ENCODE measurements at places on chromosomes 6 and 20.

DNA sequence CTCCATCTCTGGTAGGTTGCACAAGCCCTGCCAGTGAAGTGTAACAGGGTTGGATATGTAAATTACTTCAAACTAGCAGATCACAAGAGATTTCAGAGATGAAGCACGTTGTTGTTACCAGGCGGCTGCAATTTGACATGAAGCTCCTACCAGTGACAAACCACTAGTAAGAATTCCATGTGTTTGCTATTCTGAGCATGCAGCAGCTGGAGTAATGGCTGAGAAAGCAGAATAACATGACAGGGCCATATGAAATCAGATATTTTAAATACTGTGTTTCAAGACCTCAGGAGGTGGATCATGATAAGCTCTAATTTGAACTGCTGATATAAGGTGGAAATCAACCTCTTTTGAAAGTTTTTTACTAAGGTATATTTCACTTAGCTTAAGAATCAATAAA is 11.4 kb downstream of the RIN2 start:
- no peak for DNase-seq

DNA sequence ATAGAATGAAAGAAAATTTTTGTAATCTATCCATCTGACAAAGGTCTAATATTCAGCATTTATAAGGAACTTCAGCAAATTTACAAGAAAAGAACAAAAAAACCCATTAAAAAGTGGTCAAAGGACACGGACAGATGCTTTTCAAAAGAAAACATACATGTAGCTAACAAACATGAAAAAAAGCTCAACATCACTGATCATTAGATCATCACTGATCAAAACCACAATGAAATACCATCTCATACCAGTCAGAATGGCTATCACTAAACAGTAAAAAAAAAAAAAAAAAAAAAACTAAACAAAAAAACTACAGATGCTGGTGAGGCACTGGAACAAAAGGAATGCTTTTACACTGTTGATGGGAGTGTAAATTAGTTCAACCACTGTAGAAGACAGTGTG is 837.1 kb downstream of the EPHA7 start:
- DNase-seq = no peak

- DNase-seq = no peak
Measured at GRCh38 chr6:161058741-161059140, 67.2 kb downstream of the MAP3K4 start.

- no peak for DNase-seq
Measured at GRCh38 chr20:41475503-41475902, 108.9 kb upstream of the EMILIN3 start.

DNA sequence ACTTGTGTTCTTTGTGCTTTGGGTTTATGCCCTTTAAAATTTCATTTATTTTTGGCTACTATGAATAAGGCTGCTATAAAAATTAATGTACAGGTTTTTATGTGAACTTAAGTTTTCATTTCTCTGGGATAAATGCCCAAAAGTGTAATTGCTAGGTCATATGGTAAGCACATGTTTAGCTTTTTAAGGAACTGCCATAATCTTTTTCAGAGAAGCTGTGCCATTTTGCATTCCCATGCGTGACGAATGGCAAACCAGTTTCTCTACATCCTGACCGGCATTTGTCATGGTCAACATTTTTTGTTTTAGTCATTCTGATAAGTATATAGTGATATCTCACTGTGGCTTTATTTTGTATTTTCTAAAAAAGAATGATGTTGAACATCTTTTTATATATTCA is 236.0 kb upstream of the SGK1 start:
- DNase-seq = no peak

DNA sequence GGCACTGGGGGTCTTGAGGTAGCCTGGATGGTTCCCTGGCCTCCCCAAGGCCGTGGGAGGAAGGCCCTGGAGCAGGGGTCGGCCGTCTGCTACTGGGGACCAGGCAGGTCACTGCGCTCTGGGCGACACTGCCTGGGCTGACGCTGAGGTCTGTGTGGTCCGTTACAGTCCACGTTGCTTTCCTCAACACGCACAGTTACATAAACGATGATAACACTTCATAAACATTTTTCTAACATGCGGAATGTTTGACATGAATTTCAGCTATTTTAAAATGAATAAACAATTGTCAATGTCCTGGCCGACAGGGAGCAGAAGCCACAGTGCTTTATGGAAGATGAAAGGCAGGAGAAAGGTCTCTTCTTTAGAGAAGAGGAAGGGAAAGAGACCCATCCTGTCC is 10.2 kb upstream of the RBBP8NL start:
- DNase-seq = no peak

DNA sequence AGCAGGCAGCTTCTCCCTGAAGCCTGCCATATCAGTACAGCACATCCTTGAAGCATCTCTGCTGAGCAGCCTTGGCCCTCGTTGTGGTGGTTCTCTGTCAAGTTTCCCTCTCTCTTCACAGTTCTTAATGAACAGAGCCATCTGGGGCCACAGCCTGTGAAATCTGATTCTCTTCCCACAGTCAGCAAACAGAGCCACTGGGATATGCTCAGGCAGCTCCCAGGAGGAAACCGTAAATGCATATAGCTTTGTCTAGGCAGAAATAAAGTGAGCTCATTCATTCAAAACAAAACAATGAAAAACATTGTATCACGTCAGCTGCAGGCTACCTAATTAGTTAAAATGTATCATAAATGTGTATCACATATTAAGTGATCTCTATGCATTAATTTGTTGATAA is 80.3 kb downstream of the TBC1D7 start:
- no peak for DNase-seq

- no peak for DNase-seq
Measured at GRCh38 chr6:125415913-125416312, 114.1 kb upstream of the HDDC2 start.

- peak; percentile 36 for DNase-seq
Measured at GRCh38 chr6:47413752-47414422, 63.7 kb upstream of the CD2AP start.

- DNase-seq = no peak
Measured at GRCh38 chr6:148591656-148592055, 155.2 kb upstream of the UST start.

GRCh38 chr6:57102976-57103375 is 13.0 kb downstream of the ZNF451 start:
- no peak for DNase-seq

- DNase-seq = no peak
Measured at GRCh38 chr6:55473722-55474121, 105.3 kb downstream of the HMGCLL1 start.

DNA sequence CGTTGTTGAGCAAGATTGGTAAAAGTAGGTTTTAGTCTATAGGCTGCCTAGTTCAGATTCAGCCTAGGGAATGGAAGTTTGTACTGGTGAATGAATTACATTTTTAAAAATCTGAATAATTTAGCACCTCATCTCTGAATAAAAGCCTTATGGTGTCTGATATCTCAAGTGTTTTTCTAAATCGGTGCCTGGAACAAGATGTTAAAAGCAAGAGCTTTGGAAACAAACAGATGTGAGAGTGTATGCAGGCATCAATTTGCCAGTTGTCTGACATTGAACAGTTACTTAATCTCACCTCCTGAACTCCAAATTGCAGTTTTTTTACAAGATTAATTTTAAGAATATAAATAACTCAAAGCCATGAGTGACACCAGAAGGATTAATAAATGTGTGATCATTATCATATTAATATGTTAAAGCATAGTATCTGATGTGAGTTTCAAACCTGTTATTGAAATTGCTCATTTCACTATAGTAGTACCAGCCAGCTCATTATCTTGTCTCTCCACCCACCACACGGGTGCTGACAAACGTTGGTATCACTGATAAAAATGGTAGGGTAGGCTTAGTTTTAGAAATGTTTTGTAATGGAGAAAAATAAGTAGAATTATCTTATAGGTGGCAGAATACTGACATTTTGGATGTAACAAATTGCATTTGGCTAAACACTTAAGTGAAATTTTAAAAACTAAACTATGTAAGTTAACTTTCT is 157.3 kb downstream of the FAM83B start:
- DNase-seq = no peak

DNA sequence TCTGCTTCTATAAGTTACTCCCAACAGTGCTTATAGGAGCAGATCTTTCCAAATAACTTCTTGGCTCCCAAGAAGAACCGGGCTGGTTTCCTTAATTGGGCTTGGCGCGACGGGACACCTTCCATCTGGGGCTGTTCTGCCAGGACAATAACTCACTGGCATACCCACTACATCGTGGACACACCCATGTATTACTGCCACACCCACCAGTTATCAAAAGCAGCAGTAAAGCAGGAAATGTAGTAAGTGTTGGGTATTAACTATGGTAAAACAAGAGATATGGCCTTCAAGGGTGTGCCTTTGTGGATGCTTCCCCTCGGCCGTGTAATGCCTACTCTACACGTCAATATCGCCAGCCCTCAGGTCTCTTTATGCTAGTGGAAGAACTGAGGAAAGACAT is 24.7 kb downstream of the CNKSR3 start:
- no peak for DNase-seq

- no peak for DNase-seq
Measured at GRCh38 chr6:111256646-111257045, 169.3 kb downstream of the SLC16A10 start.

DNA sequence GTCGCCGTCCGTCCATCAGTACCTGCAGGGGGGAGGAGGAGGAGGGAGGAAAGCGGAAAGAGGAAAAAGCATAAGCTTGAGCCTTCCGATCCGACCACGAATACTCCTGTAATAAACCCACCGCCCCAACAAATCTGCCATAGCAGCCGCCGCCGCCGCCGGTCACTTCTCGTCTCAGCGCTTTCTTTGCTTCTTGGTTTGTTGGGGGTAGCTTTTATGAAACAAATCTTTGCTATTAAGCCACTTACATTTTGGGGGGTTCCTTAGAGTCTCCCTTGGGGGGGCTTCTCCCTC is 277 bp downstream of the ADGRB3 start:
- no peak for DNase-seq

DNA sequence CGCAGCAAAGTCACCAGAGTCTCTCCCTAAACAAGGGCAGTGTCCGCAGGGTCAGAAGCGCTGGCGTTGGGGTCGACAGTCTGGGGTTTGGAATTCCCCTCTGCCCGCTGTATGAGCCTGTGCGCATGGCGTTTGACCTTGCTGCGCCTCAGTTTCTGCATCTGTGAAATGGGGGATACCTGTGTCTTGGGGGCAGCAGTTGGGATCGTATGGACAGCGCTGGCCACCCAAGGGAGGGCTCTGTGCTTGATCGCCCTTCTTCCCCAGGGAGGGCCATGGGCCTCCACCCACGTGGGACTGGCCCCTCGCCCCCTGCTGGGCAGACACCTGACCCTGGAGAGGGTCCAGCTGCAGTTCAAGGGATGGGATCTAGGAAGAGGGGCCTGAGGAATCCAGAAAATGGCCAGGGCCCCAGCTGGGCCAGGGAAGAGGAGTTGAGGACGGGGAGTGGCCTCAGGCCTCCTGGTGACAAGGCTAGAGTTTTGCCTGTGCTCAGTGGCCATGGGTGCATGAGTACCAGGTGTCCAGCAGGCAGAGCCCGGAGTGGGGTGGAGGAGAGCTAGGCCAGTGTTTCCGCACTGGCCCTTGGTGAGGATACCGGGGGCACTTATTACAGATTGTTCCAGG is 26.4 kb upstream of the PHACTR3 start:
- no peak for DNase-seq

- DNase-seq = no peak
Measured at GRCh38 chr20:14989535-14990290, 652.3 kb upstream of the FLRT3 start.

DNA sequence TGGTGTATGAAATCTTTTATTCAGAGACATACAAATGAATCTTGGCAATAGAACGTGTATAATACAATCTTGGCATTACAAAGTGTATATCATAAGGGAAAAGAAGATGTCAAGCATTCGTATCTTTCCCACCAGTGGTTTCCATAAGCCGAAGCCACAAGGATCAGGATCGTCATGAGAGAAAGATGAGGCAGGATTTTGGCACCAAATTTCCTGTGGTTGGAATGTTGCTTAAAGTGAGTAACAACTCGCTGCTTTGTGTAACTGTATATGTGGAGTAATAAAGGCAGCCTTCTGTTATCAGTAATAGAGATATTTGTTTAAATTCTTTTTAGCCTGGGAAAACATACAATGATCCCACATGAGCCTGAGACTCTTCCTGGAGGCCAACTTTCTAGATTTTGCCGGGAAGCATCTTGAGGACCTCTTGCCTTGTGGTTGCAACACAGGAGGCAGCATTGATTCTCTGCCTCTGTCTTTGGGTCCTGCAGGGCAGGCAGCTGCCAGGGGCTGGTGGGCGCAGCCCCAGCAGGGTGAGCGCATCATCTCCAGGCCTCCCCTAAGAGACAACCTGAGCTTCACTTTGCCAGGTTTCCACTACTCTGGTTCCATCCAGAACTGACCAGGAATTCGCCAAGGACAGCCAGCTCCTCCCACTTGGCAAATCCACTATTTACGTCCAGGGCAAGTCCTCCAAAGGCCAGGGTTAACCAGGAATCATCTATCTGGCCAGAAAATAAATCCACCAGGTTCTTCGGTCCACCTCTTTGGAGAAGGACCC is 230.9 kb upstream of the SULF2 start:
- DNase-seq = no peak

- no peak for DNase-seq
Measured at GRCh38 chr6:169310983-169311382, 57.3 kb upstream of the THBS2 start.

GRCh38 chr6:130697995-130698535 is 129.1 kb upstream of the SMLR1 start:
- DNase-seq = peak; percentile 23

DNA sequence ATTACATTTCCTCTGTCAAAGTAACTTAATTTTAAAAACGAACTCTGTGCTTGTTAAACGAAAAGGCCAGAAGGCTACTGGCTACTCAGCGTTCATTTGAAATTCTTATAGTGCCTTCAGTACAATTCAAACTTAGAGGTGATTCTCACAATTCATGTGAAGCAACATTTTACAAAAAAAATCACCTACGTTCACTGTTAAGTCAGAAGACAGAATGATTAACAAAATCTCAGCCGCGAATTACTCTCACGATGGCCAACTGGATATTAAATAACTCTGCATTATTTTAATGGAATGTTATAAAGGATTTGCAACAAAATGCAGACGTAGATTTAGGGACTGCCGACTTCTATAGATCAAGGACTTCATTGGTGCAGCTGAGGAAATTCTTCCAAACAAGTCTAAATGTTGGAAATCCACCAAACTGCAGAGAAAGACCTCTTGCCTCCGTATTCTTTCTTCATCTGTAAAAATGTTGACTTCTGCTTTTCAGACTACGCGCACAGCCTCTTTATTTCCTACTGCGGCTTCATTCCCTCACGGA is 1.6 kb upstream of the QKI start:
- DNase-seq = no peak

- DNase-seq = peak; percentile 54
Measured at GRCh38 chr6:35719830-35720733, 16.8 kb upstream of the ARMC12 start.

- no peak for DNase-seq
Measured at GRCh38 chr6:119446609-119447008, 97.0 kb upstream of the MAN1A1 start.

DNA sequence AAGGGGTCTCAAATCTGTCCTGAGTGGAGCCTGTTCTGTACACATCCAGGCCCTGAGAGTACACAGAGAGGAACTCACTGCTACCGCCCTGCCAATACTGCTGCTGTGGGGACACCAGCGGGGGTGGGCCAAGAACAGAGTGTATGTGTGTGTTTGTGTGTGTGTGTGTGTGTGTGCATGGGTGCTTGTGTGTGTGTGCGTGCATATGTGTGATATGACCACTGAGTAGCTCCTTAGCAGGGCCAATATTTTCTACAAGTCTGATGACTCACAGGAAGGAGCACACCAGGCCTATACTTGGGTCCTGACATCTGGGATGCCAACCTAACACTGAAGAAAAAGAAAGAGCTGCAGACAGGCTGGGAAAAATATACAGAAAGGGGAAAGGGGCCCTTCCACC is 1.4 kb downstream of the RAET1E start:
- no peak for DNase-seq

All from GM18507 (cell line).